Activated CD8-positive, alpha-beta T cell treated with anti-CD3 and anti-CD28 coated beads, Interleukin-2, amount 10 ng/mL, durations not matched to agents 7 days and 5 days (primary cell): ENCODE measurements at places on chromosomes 7 and 10. TPM values are rescaled to one million over a fixed set of nuclear protein-coding genes. Genes with fewer than 3 reads are reported as not detected.

DNA sequence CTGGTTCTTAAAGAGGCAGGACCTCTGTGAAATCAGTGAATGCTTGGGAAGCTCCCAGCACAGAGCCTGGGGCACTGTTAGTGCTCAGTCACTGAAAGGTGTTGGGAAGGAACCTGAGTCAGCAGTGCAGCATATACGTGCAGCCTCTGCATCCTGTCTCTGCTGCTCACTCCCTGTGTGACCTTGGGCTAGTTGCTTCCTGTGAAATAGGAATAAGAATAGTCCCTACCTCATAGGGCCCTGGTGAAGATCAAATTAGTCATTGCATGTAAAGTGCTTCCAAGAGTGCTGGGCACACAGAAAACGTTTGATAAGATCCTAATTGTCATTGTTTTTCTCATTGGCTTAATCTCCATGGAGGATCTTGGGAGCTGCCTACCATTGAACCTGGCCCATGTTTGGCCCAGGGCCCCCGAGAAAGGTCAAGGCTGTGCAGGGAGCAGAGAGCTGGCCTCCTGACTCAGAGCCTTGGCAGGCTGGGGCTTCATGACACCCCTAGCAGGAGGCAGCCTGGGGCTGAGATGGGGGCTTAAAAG is 73.3 kb upstream of the COL13A1 start:
- no peak for DNase-seq
- H3K4me1 ChIP-seq: peaks cover 8% of the 10 kb centered on the region
- H3K4me3 ChIP-seq: no peak overlapping the region
- no peaks in the 10 kb centered on the region for H3K36me3 ChIP-seq
- no peak overlapping the region for H3K27ac ChIP-seq
- peaks cover 29% of the 10 kb centered on the region for H3K27me3 ChIP-seq

GRCh38 chr10:67667035-67667425 is 29.0 kb downstream of the CTNNA3 start:
- peaks cover 3% of the 10 kb centered on the region for H3K27me3 ChIP-seq
- no peak for DNase-seq
- H3K36me3 ChIP-seq: no peaks in the 10 kb centered on the region
- H3K27ac ChIP-seq: no peak overlapping the region

The ALOX5 gene
- 9.9 TPM for total RNA-seq

- DNase-seq: no peak
- H3K36me3 ChIP-seq: no peaks in the 10 kb centered on the region
- H3K4me3 ChIP-seq: no peak overlapping the region
- H3K27me3 ChIP-seq: peaks cover 8% of the 10 kb centered on the region
Measured at GRCh38 chr7:114856625-114857024, 65.3 kb upstream of the MDFIC start.

The SEC24C gene
- 88.9 TPM for total RNA-seq

DNA sequence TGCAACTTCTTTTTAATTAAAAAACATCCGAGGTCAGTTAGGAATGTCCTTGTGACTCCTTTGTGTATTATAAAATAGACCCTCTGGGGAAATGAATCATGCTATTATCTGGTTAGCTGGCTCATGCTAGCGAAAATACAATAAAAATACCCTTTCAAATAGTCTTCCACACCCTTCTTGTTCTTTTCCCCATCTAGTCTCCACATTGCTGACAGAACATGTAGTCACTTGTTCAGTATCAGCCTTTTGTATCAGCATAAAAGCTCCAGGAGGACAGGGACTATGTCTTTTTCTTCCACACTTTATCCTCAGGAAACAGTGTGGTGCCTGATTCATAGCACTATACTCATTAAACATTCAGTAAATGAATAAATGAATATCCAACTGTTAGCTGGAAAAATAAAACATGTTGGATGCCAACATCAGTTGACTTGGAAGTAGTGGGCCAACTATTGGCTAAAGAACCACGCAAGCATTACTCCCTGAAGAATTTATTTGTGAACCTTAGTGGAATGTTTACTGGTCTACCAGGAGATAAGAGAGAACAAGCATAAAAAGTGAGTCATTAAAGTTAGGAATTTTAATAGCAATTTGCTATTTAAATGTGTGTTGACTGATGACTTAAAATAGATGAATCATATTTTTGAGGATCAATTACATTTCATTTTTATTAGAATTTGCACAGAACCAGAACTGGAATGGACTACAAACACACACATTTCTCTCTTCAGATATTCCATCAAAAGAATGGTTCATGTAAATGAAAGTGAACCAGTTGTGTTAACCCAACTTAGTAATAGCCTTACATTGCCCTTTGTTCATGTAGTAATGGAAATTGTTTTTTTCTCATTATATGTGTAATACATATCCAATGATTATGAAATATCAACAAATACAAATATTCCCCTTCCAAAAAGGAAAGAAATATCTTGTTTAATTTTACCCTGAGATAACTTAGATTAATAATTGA is 129.6 kb downstream of the DKK1 start:
- H3K27me3 ChIP-seq: no peaks in the 10 kb centered on the region
- no peaks in the 10 kb centered on the region for H3K4me1 ChIP-seq
- no peak for DNase-seq
- H3K36me3 ChIP-seq: no peaks in the 10 kb centered on the region

- peaks cover 14% of the 10 kb centered on the region for H3K4me1 ChIP-seq
- H3K27ac ChIP-seq: no peak overlapping the region
- no peak for DNase-seq
- H3K4me3 ChIP-seq: no peak overlapping the region
- H3K36me3 ChIP-seq: no peaks in the 10 kb centered on the region
- H3K27me3 ChIP-seq: no peaks in the 10 kb centered on the region
Measured at GRCh38 chr10:119371704-119372663, 164.6 kb downstream of the GRK5 start.

GRCh38 chr10:27068217-27068891 is 31.9 kb downstream of the ANKRD26 start:
- peaks cover 34% of the 10 kb centered on the region for H3K36me3 ChIP-seq
- no peaks in the 10 kb centered on the region for H3K27me3 ChIP-seq
- H3K4me1 ChIP-seq: no peaks in the 10 kb centered on the region
- no peak overlapping the region for H3K4me3 ChIP-seq
- H3K27ac ChIP-seq: no peak overlapping the region
- DNase-seq: no peak

- H3K4me1 ChIP-seq: no peaks in the 10 kb centered on the region
- H3K27ac ChIP-seq: no peak overlapping the region
- DNase-seq: no peak
- no peak overlapping the region for H3K4me3 ChIP-seq
- peaks cover 3% of the 10 kb centered on the region for H3K27me3 ChIP-seq
Measured at GRCh38 chr10:2899246-2899951, 167.9 kb upstream of the PFKP start.

The EXOSC1 gene
- total RNA-seq: 47.1 TPM

The TUBB8 gene
- total RNA-seq: not detected

The ZNF853 gene
- 0.78 TPM for total RNA-seq

DNA sequence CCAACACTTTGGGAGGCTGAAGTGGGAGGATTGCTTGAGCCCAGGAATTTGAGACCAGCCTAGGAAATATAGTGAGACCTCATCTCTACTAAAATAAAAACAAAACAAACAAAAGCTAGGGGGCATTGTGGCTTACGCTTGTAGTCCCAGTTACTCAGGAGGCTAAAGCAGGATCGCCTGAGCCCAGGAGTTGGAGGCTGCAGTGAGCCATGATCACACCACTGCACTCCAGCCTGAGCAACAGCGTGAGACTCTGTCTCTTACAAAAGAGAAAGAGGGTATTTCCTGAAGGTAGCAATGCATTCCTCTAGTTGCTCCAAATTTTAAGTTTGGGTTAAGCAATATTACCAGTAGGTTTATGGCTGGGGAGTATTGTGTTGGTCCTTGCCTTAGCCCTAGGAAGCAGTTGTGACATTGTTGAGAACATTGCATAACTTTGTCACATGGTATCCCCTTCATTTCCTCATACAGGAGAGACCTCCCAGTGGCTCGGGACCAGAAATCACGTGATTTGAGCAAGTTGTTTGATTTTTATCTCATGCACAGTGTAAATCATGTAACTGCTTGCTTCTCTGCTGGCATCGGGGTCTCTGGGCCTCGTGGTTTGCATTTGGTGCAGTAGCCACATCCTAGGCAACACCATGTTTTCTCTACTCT is 23.3 kb upstream of the SMARCD3 start:
- no peak overlapping the region for H3K27ac ChIP-seq
- peaks cover 4% of the 10 kb centered on the region for H3K27me3 ChIP-seq
- no peak overlapping the region for H3K4me3 ChIP-seq
- peaks cover 12% of the 10 kb centered on the region for H3K4me1 ChIP-seq
- peak; percentile 46 for DNase-seq

GRCh38 chr7:87370660-87371180 is 25.3 kb downstream of the CROT start:
- no peak overlapping the region for H3K27ac ChIP-seq
- H3K4me3 ChIP-seq: no peak overlapping the region
- no peaks in the 10 kb centered on the region for H3K27me3 ChIP-seq
- no peak for DNase-seq

- peaks cover 6% of the 10 kb centered on the region for H3K4me1 ChIP-seq
- H3K27me3 ChIP-seq: no peaks in the 10 kb centered on the region
- no peak overlapping the region for H3K4me3 ChIP-seq
- DNase-seq: no peak
Measured at GRCh38 chr10:11425676-11426075, 185.8 kb downstream of the USP6NL start.

GRCh38 chr7:130814778-130815335 is 80.8 kb upstream of the KLF14 start:
- H3K4me1 ChIP-seq: no peaks in the 10 kb centered on the region
- H3K4me3 ChIP-seq: no peak overlapping the region
- H3K36me3 ChIP-seq: no peaks in the 10 kb centered on the region
- H3K27ac ChIP-seq: no peak overlapping the region

The UFSP1 gene
- total RNA-seq: 3.7 TPM

DNA sequence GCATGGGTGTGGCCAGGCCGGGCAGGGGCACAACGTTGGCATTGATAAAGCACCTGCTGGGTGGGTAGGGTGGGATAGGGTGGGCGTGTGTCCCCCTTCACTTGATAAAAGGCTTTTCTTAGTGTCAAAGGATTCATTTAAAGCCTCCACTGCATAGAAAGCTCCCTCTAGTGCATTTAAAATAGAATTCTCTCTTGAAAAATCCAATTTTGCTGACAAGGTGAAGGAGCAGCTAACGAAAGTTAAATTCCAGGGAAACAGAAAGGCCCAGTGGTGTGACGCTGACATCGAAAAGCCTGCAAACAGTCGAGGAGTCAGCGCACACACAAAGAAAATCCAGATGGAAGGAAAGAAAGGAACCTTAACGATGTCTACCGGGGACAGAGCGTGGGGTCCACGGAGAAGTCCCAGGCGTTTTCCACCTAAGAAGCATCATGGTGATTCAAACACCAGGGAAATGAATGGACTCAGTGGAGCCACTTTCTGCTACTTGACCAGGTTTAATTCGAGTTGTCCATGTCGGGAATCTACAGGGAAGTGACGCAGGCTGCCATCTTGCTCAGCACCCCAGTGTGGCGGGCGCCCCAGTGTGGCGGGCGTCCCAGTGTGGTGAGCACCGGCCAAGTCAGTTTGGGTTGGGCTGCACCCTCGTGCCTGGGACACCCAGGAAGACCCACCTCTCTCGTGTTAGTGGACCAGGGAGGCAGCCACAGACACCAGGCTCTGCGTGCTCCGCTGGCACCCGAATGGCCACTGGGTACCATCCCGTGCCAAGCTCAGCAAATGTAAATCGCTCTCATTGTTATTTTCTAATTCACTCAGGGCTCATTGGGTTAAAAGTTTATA is 217.8 kb downstream of the DNAJB6 start:
- H3K4me3 ChIP-seq: no peak overlapping the region
- no peaks in the 10 kb centered on the region for H3K4me1 ChIP-seq
- no peak for DNase-seq
- no peak overlapping the region for H3K27ac ChIP-seq
